ENCODE measurements at places on chromosomes 7 and 10.
A peak's percentile ranks its signal among the peaks of the same experiment; 100 is the strongest.

DNA sequence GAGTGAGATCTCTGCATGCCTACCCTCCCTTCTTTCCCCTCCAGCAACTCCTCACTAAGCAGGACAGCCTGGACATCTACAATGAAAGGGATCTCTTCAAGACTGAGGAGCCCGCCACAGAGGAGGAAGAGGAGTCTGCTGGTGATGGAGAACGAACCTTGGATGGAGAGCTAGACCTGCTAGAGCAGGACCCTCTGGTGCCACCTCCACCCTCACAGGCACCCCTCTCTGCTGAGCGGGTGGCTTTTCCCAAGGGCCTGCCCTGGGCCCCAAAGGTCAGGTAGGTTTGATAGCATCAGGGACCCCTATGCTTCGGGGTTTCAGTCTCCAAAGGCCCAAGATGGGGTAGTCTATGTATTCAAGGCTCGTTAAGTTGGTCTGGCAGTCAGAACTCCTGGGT is 23.9 kb downstream of the STRIP2 start:
- no peak for DNase-seq

DNA sequence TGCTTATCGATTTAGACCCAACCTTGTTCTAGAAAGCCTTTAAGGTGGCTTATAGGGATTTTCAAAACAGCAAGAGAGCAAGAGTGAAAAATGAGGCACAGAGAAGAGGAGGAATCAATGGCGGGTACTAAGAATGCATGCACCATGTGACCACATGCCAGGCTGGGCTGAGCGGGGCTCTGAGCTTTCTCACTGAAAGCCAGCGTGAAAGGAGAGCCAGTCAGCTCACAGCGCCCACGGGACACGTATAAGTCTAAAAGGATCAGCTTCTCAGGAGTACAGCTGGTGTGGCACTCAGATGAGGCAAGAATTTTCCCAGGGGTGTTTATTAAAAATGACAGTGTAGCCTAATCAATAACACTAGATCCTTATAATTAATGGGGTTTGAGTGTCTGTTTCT is 114.3 kb downstream of the SLIT1 start:
- DNase-seq: no peak

DNA sequence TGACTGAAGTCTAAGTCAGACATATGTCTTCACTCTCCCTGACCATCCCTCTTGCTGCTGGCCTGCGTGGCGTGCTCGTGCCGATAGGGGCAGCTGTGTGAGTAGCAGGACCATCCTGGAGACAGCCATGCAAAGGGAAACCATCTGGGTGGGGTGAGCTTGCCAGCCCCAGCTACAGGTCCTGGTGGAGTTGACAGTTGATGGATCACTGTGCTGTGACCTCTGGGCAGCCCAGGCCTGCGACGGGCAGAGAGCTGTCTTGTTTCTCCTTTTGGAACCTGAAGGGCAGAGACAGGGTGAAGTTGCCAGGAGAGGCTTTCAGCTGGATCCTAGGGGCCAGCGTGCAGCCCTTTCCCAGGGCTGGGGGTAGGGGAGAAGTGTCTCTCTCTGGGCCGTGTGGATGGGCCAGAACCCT is 44.7 kb downstream of the GRK5 start:
- DNase-seq: no peak

- DNase-seq: peak; percentile 6
Measured at GRCh38 chr10:88065383-88066049, 202.1 kb downstream of the PTEN start.

- no peak for DNase-seq
Measured at GRCh38 chr10:83083831-83084230, 1055.5 kb upstream of the GHITM start.

- DNase-seq: no peak
Measured at GRCh38 chr7:103116991-103117390, 31.9 kb downstream of the NAPEPLD start.

GRCh38 chr10:104835422-104835821 is 194.3 kb downstream of the SORCS3 start:
- no peak for DNase-seq

- no peak for DNase-seq
Measured at GRCh38 chr7:141221007-141221612, 147.2 kb downstream of the TMEM178B start.

- no peak for DNase-seq
Measured at GRCh38 chr7:134567368-134567767, 18.5 kb downstream of the AKR1B15 start.

- DNase-seq: no peak
Measured at GRCh38 chr7:109215341-109215740, 645.7 kb downstream of the DNAJB9 start.

DNA sequence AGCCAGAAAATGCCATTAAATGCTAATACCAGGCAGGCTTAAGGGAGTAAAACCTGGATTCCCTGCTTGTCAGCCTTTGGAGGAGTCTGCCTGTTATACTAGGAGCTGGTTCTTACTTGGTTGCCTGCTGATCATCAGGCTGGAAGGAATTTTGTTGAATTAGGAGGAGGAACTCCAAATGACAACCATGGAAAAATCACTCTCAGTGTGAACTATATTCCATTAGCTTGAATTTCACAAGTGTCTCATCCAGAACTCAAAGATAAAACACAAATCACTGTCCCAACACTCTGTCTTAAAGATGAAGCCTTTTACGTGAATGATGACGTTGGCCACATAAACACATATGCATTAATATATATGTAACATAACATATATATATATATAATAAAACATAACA is 238.9 kb upstream of the PLXDC2 start:
- DNase-seq: no peak

DNA sequence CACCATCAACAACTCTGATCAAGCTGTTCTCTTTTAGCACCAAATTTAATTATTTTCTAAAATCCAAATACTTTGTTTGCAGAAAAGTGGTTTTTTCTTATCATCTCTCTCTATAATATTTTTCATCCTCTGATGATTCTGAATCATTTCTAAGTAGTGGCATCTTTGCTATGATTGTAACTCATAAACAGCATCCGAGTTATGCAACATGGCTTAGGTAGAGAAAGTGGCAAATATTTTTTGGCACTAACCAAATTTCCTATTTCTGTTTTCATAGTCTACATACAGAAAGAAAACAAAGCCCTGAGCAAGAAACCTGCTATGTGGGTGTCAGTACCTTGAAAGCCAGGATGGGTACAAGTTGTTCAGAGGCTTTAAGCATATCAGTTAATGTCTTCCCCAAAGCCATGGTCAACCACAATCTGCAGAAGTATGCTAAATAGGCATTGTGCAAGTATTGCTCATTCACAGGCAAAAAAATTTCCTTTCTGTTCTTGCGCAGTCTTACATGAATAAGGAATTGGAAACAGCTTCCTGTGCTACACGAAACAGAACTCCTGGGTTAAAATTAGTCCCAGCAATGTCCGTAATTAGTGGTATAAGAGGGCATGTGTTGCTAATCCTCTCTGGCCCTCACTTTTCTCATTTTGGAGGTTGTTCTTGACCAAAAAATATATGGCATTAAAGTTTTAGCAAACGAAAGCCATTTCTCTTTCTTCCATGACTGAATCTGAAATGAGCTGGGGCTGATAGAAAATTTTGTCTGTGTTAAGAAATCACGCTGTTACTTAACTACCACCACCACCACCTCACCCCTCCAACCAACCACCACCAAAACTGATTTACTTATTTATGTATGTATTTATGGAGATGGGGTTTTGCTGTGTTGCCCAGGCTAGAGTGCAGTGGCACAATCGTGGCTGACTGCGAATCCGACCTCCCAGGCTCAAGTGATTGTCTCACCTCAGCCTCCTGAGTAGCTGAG is 325.6 kb upstream of the MAGI2 start:
- DNase-seq: peak; percentile 67

- no peak for DNase-seq
Measured at GRCh38 chr7:56092789-56093531, at the start of gene PHKG1. Gene PHKG1, minus strand, starts transcription at chr7:56092952. Its CDS starts 4,011 bp downstream, at chr7:56088941.
